ENCODE measurements at places on chromosomes 3 and 15.

- no peak for DNase-seq
These were observed 60.1 kb downstream of the CAPN3 start for GRCh38 chr15:42419369-42419768.

DNA sequence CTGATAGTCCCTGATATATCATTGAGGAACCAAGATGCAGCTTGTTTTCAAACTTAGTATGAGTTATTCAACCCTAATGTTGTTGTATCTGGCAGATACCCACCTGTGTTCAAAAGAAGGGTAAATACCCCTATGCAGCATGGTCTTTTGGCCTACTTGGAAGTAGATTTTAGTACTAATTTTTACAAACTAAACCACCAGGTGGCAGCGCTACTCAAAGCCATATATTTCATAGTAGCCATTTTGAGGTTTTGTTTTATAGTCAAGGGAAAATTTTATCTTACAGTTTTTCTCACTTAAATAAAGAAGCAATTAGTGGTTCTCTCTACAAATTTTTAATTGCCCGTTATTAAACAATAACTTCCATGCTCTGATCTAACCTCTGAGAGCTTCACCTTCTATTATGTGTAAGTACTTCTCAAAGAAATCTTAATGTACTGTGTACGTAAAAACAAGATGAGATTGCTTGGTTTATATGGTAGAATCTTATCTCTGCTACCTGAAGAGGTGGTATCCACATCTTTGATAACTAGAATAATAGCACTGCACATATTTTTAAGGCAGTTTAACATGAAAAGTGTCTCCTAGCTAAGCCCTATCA is 31.5 kb upstream of the MLF1 start:
- peak; percentile 46 for DNase-seq

DNA sequence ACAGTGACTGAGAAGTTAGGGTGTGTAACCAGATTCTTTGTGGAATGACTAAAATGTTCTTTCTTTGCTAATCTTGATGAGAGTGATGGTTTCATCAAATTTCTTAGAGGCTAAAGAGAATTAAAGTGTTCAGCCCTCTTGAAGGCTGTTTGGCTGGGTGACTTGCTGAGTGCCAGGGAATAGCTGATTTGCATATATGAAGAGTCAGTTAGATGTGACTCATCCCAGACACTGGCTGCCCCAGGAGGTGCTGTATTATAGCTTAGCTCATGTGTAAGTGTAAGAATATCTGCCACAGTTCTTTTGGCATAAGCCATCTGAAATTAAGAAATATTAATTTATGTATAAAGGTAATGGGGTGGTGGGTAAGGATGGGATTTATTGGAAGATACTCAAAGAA is 535.1 kb downstream of the NLGN1 start:
- DNase-seq: no peak

GRCh38 chr15:31494786-31495185 is 168.2 kb downstream of the KLF13 start:
- no peak for DNase-seq

- no peak for DNase-seq
These were observed 380.6 kb upstream of the C2CD4B start for GRCh38 chr15:62545467-62546227.

DNA sequence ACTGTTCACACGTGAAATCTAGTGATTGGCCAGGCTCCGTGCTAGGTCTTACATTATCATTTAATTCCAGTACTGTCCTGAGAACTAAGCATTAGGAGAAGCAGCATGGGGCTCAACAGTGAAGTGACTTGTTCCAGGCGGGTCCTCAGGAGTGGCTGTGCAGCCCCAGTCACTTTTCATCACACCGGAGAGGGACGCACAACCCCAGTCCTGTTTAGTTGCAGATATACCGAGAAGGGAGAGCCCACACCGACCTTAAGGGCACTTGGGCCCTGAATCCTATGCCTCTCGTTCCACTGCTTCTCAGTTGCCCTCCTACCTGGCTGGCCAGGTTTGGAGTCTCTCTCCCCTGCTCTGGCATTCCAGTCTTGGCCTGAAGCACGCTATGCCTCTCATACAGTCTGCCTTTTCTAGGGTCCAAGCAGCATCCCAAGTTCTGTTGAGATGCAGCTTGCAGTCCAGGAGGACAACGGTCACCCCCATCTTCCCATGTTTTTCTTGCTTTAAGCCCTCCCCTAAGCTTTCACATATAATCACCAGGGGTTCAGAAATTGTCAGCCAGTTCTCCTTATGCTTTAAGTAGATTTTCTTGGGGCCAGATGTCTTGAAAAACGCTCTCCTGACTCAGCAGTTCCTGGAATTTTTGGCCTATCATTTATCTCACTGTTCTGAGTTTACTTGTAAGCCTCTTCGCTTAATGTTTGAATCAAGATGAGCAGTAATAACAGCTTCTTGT is 10.1 kb downstream of the FAM131A start:
- DNase-seq: no peak

- peak; percentile 39 for DNase-seq
These were observed 28.4 kb downstream of the IRAK2 start for GRCh38 chr3:10192953-10193691.

DNA sequence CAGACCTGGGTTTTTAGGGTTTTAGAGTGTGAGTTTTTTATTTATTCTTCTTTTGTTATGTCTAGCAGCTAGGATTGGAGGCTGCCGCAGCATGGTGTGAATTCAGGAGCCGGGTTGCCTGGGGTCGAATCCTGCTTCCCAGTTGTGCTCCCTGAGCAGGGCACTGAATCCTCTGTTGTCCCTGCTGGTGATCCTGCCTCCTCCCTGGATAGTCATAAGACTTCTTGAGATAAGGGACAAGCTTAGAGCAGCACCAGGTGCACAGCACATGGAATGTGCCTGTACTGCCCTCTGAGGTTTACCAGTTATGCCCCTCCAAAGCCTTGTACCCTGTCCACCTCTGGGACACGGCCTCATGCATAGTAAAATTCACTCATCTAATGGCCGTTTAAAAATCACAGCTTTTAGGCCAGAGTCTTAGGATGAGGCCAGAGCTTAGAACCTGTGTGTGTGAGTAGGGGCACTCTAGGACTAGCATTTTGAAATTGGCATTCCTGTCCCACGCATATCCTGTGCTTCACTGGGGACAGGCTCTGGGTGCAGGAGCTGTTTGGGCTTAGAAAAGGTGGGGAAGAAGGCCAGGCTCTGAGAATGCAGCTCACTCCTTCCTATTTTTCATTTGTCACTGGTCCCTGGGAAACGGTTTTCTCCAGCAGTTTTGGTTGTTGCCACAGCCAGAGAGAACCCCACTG is 47.7 kb downstream of the CHCHD6 start:
- DNase-seq: no peak
